ENCODE measurements at places on chromosomes 6 and 20.

DNA sequence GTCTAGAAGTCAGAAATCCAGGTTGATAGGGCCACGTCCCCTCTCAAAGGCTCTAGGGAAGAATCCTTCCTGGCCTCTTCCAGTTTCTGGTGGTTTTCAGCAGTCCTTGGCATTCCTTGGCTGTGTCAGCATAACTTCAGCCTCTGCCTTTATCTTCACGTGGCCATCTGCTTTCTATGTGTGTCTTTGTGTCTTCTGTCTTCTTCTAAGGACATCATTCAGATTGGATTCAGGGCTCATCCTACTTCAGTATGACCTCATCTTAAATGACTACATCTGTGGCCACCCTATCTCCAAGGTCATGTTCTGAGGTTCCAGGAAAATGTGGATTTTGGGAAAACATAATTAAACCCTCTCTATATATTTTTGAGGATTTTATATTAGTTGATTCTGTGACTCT, 23.0 kb downstream of the C6orf89 start:
- peaks cover 8% of the 10 kb centered on the region for H3K36me3 ChIP-seq
- H3K27me3 ChIP-seq, result no peaks in the 10 kb centered on the region
- no peak for DNase-seq
- H3K4me3 ChIP-seq, result no peak overlapping the region
- H3K27ac ChIP-seq, result no peak overlapping the region

DNA sequence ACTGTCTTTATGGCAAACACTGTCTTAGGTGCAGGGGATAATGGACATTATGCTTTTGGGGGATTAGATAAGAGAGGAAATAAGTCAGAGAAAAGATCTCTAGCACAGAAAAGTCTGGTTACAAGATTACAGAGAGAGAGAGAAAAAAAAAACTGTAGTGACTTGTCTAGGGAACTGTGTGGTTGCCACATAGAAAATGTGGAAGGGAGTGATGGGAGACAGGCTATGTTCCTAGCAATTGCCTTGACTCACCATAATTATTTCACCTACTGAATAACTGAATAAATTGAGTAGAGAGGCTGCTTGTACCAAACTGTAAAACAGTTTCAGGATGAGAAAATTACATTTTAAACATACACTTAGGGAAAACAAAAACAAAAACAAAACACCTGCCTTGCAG, 229.7 kb downstream of the LAMA2 start:
- no peaks in the 10 kb centered on the region for H3K36me3 ChIP-seq
- H3K4me3 ChIP-seq, result no peak overlapping the region
- peak overlapping the region; percentile 39 for H3K27ac ChIP-seq
- H3K27me3 ChIP-seq, result no peaks in the 10 kb centered on the region

DNA sequence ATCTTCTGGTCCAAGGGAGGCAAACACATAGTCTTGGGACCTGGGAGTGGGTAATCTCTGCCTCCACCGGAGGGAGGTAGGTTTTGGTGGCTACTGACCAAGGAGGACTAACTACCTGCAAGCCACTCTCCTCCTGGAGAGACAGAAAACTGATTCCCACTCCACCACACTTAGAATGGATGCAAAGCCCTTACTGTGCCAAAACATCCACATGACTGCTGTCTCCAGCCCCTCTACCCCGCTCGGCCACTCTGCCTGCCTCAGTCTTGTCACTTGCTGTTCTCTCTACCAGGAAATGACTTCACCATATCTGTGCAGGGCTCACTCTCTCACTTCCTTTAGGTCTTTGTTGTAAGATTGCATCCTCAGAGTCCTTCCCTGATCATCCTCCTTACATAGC, 129.5 kb upstream of the ARG1 start:
- H3K4me1 ChIP-seq, result no peaks in the 10 kb centered on the region
- no peak overlapping the region for H3K27ac ChIP-seq
- no peaks in the 10 kb centered on the region for H3K27me3 ChIP-seq

- H3K4me3 ChIP-seq, result no peak overlapping the region
- H3K27me3 ChIP-seq, result no peaks in the 10 kb centered on the region
- H3K36me3 ChIP-seq, result peaks cover 38% of the 10 kb centered on the region
- DNase-seq, result no peak
Observed at GRCh38 chr6:30725713-30726505, 5.8 kb downstream of the TUBB start.

GRCh38 chr20:37615340-37616109, 78.3 kb upstream of the CTNNBL1 start:
- no peak overlapping the region for H3K27ac ChIP-seq
- peaks cover 39% of the 10 kb centered on the region for H3K27me3 ChIP-seq

- DNase-seq, result no peak
- H3K4me1 ChIP-seq, result peaks cover 4% of the 10 kb centered on the region
- H3K4me3 ChIP-seq, result no peak overlapping the region
- H3K36me3 ChIP-seq, result peaks cover 3% of the 10 kb centered on the region
Observed at GRCh38 chr6:140806431-140806830, 1326.3 kb upstream of the GJE1 start.

GRCh38 chr6:16205377-16206144, 32.8 kb upstream of the GMPR start:
- peaks cover 27% of the 10 kb centered on the region for H3K4me1 ChIP-seq
- peaks cover 1% of the 10 kb centered on the region for H3K36me3 ChIP-seq
- no peak for DNase-seq
- no peak overlapping the region for H3K4me3 ChIP-seq
- no peaks in the 10 kb centered on the region for H3K27me3 ChIP-seq
- H3K27ac ChIP-seq, result no peak overlapping the region

GRCh38 chr6:11711003-11711983, 67.3 kb downstream of the ADTRP start:
- no peak overlapping the region for H3K4me3 ChIP-seq
- peaks cover 2% of the 10 kb centered on the region for H3K4me1 ChIP-seq
- no peak overlapping the region for H3K27ac ChIP-seq
- H3K27me3 ChIP-seq, result no peaks in the 10 kb centered on the region

GRCh38 chr20:17648791-17649730, 33.0 kb downstream of the RRBP1 start:
- DNase-seq, result no peak
- H3K4me1 ChIP-seq, result peaks cover 19% of the 10 kb centered on the region
- H3K36me3 ChIP-seq, result peaks cover 5% of the 10 kb centered on the region
- H3K27ac ChIP-seq, result peak overlapping the region; percentile 86

GRCh38 chr20:58011947-58012610, 216.4 kb downstream of the ANKRD60 start:
- peaks cover 28% of the 10 kb centered on the region for H3K27me3 ChIP-seq
- H3K4me3 ChIP-seq, result no peak overlapping the region
- peaks cover 8% of the 10 kb centered on the region for H3K4me1 ChIP-seq
- no peak overlapping the region for H3K27ac ChIP-seq
- H3K36me3 ChIP-seq, result no peaks in the 10 kb centered on the region

GRCh38 chr6:153172815-153173214, 41.7 kb upstream of the RGS17 start:
- no peak for DNase-seq
- no peaks in the 10 kb centered on the region for H3K27me3 ChIP-seq
- no peak overlapping the region for H3K4me3 ChIP-seq
- H3K36me3 ChIP-seq, result no peaks in the 10 kb centered on the region
- no peak overlapping the region for H3K27ac ChIP-seq
- H3K4me1 ChIP-seq, result no peaks in the 10 kb centered on the region

DNA sequence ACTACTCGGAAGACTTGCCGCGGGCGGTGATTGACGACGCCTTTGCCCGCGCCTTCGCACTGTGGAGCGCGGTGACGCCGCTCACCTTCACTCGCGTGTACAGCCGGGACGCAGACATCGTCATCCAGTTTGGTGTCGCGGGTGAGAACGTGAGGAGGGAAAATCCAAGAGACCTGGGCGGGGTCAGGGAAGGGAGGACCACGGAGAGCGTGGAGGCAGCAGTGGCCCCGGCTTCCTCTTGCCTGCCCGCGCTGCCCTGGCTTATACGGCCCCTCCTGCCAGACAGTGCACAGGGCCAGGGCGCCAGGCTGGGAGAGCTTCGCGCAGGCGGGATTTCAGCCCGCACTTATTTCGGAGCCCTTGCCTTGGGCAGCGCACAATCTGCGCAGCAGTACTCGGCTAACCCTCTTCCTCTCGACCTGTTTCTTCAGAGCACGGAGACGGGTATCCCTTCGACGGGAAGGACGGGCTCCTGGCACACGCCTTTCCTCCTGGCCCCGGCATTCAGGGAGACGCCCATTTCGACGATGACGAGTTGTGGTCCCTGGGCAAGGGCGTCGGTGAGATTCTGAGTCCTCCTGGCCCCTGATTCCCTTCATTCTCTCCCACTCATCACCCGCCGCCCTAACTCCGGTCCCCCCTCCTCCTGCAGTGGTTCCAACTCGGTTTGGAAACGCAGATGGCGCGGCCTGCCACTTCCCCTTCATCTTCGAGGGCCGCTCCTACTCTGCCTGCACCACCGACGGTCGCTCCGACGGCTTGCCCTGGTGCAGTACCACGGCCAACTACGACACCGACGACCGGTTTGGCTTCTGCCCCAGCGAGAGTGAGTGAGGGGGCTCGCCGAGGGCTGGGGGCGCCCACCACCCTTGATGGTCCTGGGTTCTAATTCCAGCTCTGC, 2.0 kb downstream of the MMP9 start:
- H3K4me3 ChIP-seq, result no peak overlapping the region
- H3K4me1 ChIP-seq, result no peaks in the 10 kb centered on the region
- H3K36me3 ChIP-seq, result no peaks in the 10 kb centered on the region
- H3K27ac ChIP-seq, result no peak overlapping the region

DNA sequence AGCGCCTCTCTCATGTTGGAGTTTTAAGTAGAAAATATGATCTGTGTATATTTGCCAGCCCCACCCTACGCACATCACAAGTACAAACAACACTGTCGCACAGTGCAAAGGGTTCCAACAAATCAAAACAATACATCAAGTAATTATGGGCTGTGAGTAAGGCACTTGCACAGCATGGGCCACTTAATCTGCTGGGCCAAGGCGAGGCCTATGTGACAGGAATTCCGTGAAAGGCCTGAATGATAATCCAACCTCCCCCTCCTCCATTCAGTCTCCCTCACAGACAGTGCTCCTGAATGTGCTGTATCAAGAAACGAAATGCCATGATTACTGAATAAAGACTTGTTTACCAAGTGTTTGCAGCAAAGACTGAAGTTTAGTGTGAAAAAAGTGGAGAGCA, 130.1 kb upstream of the SLC2A12 start:
- no peak overlapping the region for H3K4me3 ChIP-seq
- H3K27me3 ChIP-seq, result peaks cover 11% of the 10 kb centered on the region
- H3K36me3 ChIP-seq, result no peaks in the 10 kb centered on the region
- no peak overlapping the region for H3K27ac ChIP-seq

DNA sequence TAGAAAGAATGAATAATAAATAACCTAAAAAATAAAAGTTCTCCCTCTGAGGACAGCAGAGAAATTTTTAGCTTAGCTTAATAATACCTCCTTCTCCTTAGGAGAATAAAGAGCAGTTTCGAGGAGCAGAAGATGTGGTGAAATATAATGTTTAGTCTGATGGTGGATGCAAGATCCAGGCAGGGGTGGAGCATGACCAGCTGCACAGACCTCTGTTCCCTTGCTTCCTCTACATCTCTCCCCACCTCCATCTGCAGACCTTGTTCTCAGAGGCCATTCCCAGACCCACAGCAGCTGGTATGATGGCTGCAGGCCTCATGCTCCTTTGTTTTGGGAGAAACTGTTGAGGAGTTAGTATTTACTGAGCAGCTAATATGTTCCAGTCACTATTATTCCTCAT, 1.5 kb downstream of the BTN3A2 start:
- H3K36me3 ChIP-seq, result no peaks in the 10 kb centered on the region
- H3K27me3 ChIP-seq, result no peaks in the 10 kb centered on the region
- H3K4me1 ChIP-seq, result peaks cover 7% of the 10 kb centered on the region
- DNase-seq, result no peak

GRCh38 chr20:21191839-21192238, 66.0 kb downstream of the KIZ start:
- DNase-seq, result no peak
- H3K36me3 ChIP-seq, result peaks cover 3% of the 10 kb centered on the region
- H3K4me3 ChIP-seq, result no peak overlapping the region
- H3K27me3 ChIP-seq, result peaks cover 2% of the 10 kb centered on the region
- H3K4me1 ChIP-seq, result peaks cover 32% of the 10 kb centered on the region

DNA sequence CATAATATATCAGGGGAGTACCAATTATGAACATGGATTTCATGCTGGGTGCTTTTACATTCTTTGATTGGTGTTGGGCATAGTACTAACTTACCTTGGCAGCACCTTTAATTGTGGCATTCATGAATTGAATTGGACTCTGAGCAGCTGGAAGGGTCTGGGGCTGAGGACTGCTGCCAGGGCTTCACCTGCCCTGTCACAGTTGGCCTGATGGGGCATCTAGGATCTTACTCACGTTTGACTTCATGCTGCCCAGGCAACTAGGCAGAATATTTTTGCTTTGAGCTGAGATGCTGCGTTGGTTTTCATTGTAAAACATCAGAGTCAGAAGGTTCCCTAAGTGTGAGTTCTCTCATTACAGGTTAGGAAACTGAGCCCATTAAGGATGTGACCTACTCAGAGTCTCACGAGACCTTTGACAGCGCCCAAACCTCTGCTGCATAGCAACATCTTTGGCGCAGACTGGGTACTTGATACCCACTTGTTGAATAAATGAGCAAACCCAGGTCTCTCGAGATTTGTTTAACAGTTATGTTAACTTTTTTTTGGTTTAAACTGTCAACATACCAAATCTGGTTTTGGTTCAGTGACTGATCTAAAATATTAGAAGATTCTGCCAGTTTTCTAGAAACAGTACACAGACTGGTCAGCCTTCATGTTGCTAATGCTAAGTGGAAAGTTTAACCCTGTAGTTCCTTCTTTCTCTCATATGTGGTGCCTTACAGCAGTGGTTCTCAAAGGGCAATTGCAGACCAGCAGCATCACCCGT, 104.9 kb downstream of the TCP11 start:
- H3K27me3 ChIP-seq, result no peaks in the 10 kb centered on the region
- no peak overlapping the region for H3K4me3 ChIP-seq
- peaks cover 8% of the 10 kb centered on the region for H3K36me3 ChIP-seq

GRCh38 chr6:15970517-15970916, 158.4 kb upstream of the MYLIP start:
- H3K27me3 ChIP-seq, result peaks cover 83% of the 10 kb centered on the region
- no peak overlapping the region for H3K4me3 ChIP-seq
- H3K27ac ChIP-seq, result no peak overlapping the region
- no peak for DNase-seq

DNA sequence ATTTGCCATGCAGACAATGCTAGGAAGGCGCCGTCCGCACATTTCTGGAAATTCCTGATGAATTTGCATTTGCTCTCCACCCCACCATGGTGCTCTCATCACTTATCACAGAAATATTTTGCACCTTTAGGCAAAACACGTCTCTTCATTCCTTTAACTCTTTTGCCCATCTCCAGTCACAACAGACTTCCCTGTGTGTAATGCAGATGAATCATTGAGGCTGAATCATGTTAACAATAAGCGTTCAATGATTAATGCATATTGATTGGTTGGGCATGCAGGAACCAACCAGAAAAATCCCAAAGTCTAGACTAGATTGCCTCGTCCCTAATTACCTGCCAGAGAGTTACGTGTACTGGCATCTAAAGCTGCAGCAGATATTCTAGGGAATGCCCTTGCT, 80.0 kb upstream of the ATXN1 start:
- DNase-seq, result no peak
- no peaks in the 10 kb centered on the region for H3K36me3 ChIP-seq
- no peak overlapping the region for H3K4me3 ChIP-seq
- H3K27ac ChIP-seq, result no peak overlapping the region
- H3K4me1 ChIP-seq, result peaks cover 12% of the 10 kb centered on the region
- no peaks in the 10 kb centered on the region for H3K27me3 ChIP-seq
